ENCODE measurements at places on chromosomes 1 and 21.

- no peak for DNase-seq
Measured at GRCh38 chr1:78304761-78305160, 186.0 kb upstream of the PTGFR start.

DNA sequence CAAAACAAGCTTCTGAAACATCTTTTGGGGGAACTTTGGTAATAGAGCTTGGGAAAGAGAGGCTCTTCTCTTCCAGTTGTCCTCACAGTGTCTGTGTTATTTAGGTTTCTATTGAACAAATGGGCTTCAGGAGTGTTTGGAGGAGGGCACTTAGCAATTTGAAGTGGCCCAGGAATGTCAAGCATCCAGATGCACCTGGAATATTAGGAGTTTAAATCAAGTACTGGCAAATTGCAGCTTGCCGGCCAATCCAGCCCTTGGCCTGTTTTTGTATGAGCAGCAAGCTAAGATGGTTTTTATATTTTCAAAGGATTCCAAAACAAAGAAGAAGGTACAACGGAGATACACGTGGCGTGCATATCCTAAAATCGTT, 94.7 kb downstream of the CCDC185 start:
- no peak for DNase-seq

DNA sequence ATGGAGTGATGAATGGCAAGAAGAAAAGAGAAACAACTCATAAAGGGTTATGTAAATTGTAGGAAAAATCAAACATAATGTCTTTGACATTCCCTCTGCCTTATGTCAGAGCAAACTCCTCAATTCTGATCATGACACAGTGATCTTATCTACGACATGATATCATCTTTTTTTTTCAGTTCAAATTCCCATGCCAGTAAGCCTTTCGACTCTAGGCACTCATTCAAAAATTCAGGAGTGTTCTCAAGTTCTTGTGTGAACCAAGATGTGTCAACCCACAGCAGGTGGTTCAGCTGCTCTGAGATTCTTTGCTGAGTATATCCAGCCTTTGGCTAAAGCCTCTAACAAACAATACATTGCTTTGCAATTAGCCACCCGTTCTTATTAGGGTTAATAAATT, 97.1 kb upstream of the ESRRG start:
- no peak for DNase-seq

GRCh38 chr1:150410582-150411101, 46.7 kb downstream of the RPRD2 start:
- DNase-seq: no peak

DNA sequence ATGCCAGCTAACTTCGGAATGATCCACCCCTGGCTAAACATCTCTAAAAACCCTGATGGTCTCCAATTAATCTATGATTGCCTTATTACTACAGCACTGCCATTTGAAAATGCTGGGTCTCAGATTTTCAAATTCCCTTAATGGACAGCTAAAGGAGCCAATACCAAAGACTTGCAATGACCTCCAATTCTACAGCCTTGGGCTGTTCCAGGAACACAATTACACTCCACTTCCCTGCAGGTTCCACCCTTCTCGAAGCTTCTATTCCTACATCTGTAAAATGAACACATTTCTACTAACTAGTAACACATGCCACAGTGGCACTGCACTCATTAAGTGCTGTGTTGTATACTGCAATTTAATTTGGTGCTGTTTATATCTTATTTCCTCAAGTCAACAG, 85.7 kb upstream of the AK4 start:
- DNase-seq: no peak

GRCh38 chr1:230425252-230426091, 660 bp downstream of the PGBD5 start:
- DNase-seq: no peak

- no peak for DNase-seq
Measured at GRCh38 chr1:165936542-165936941, 109.1 kb downstream of the UCK2 start.

DNA sequence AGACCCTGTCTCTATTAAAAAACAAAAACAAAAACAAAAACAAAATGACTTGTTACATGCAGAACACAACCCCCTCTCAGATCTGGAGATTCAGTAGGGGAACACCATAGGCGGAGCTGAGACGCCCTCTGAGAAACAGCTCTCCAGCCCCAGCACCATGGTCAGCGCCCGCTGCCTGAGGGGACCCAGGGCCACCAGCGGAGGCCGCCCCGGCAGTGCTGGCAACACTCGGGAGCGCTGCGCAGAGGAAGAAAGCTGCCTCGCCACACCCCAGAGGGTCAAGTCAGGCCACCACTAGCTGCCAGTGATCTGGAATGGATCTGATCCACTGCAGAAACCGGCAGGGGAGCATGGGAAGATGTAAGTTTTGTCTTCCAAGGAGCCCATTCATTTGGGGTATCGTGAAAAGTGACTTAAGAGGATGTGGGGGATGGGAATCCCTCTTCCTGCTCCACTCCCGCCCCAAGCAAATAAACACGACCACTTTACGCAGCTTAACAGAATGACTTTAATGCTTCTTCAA, 3.1 kb downstream of the ACTA1 start:
- no peak for DNase-seq

- no peak for DNase-seq
Measured at GRCh38 chr1:21857840-21858670, 46.0 kb downstream of the LDLRAD2 start.

GRCh38 chr21:31198575-31198974, 145.5 kb downstream of the TIAM1 start:
- DNase-seq: peak; percentile 53

GRCh38 chr1:42747125-42747524, 7.1 kb upstream of the CLDN19 start:
- DNase-seq: no peak

GRCh38 chr1:225451340-225451739, 23.5 kb upstream of the LBR start:
- DNase-seq: no peak

DNA sequence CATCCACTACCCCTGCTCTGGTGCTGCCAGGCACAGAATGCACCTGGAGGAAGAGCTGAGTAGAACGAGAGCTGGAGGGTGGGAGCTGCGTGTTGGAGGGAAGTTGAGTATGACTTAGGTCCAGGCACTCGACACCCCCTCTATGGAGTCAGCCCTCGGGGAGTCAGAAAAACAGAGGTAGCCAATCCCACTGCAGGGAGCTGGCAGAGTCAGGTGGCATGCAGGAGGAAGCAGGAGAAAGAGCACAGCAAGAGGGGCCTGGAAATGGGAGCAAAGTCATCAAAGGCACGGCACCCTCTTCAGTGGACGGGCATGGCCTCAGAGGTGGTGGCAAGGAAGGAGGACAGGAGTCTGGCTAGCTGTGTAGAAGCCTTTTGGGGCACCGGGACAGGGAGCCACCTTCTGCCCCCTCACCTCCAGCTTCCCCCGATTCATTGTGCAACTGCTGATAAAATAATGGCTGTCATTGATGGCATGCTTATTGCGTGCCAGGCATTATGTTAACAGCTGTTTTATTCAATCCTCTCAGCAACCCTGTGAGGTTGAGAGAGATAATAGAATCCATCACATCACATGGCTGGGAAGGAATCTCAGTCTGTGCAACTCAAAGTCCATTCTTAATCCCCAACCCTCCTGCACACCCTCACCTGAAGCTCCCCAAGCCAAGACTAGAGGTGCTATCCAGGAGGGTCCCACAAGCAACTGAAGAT, 42.0 kb downstream of the C1orf198 start:
- no peak for DNase-seq

DNA sequence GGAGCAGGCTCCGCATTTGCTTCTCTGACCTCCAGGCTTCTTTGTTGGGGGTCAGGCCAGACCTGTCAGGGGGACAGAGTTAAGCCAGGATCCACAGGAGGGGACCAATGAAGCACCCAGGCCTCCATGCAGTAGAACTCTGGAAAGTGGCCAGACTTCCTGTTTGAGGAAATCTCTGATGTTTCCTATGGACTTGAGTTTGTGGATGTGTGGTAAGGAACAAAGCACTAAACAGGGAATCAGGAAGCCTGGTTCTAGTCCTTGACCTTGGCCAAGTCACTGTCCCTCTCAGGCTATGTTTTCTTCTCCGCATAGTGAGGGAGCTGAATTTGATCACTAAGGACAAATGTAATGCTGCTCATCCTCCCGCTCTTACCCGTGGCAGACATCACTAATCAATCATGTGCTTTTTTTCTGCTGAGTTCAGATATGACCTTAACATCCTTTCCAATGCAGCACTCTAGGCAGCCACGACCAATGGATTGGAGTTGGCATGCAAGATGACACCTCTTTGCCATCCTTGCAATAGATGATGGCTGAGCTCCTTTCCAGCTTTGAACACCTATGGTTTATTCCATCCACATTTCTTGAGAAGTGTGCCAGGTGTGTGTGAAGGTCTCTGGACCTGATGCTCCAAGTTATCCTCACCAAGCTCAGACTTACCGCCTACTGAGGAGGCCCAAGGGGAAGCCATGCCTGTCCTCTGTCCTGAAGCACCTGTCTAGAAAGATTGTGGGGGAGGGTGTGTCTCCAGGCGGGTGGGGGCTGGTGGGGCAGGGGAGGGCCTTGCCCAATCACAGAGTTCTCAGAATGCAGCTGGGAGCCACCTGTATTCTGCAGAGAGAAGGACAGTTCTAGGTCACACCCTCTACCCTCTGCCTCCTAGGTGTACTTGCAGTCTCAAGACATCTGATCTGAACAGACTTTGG, 9.9 kb downstream of the SH2D2A start:
- DNase-seq: no peak

GRCh38 chr1:208799186-208799585, 555.0 kb upstream of the PLXNA2 start:
- no peak for DNase-seq

DNA sequence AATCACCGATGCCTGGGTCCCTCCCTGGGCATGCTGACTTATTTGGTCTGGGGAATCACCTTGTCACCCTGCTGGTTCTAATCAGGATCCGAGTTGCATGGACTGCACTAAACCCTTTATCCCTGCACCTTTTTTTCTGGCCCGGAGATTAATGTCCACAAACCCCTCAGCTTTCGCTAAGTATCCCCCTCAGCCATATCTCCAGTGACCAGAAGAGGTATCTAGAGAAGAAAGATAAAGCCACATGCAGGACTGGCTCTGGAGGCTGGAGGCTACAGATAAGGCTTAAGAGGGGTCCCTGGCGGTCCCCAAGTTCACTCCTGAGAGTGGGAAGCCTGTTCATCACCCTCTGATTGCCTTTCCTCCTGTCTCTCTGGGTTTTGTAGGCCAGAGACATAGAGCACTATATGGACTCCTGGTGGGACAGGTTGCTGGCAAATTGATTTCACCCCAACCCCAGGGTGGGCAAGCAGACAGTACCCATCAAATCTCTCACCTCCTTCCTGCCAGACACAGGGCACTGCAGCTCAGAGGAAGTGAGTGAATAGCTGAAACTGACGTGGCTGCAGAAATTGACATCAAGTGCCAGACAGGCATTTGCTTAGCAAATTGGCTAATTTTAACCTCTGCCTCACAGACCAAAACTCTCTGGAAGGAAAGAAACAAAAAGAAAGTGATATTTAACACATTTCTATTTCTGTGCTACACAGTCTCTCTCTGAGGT, 38.8 kb downstream of the HMGB4 start:
- DNase-seq: no peak

DNA sequence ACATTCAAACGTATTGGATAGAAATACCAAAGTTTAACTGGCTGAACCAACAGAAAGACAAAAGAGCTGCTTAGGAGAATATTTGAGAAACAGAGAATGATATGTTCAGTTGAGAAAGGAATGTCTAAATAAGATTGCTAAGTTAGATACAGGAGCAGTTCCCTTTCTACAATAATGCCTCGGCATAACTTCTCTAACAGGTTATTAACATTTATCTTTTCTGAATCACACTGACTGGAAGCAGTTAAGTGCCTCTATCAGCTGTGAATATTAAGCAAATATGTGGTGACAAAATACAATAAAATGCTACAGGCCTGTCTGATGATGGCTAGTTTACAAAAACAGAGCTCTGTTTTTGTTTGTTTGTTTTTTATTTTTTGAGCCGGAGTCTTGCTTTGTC, 121.9 kb downstream of the KCNK1 start:
- no peak for DNase-seq

GRCh38 chr1:116692879-116693278, 25.3 kb upstream of the IGSF3 start:
- no peak for DNase-seq

- no peak for DNase-seq
Measured at GRCh38 chr1:2187619-2188018, 7.0 kb downstream of the FAAP20 start.

DNA sequence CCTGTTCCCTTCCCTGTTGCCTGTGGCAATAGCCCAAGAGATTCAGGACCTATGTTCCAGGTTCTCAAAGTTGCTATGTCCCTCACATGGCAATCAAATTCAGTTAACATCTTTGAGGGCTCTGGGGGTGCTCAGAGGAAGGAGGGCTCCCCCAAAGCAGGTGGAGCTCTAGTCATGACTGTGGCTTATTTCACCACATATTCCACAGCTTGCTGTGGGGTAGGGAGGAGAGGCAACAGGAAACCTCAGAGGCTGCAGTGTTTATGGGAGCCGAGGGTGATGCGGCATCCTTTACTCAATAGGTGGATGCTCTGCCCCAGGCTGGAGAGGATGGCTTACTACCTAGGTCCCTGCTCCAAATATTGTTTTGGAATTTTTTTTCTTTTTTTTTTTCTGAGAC, 1.2 kb upstream of the MKNK1 start:
- no peak for DNase-seq

DNA sequence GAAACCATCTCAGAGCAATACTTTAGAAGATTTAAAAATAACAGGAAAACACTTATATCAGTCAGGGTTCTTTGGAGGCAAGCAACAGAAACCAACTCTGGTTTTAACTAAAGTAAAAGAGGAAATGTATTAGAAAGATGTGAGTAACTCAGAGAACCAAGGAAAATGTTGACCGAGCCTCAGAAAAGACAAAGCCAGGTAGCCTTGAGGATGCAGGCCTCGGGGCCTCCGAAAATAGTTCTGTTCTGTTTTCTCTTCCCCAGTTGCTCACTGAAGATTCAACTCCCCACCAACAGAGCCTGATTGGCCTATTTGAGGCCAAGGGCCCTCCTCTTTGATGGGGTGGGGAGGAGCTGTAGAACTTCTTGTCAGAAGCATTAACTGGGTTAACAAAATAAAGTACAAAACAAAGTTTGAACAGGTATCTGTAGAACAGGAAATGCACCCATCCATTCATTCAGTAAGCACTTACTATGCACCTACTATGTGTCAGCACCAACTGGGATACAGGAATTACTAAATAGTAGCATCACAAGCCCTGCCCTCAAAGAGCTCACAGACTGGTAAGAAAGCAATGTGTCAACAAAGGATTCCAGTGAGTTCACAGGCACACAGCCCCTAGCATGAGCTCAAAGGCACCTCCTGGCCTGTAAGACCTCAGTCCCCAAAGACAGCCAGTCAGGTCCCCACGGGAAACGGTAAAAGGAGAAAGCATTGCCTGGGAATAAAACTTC, 12.6 kb downstream of the SLAMF8 start:
- no peak for DNase-seq
